ENCODE measurements at places on chromosomes 1 and 21.

DNA sequence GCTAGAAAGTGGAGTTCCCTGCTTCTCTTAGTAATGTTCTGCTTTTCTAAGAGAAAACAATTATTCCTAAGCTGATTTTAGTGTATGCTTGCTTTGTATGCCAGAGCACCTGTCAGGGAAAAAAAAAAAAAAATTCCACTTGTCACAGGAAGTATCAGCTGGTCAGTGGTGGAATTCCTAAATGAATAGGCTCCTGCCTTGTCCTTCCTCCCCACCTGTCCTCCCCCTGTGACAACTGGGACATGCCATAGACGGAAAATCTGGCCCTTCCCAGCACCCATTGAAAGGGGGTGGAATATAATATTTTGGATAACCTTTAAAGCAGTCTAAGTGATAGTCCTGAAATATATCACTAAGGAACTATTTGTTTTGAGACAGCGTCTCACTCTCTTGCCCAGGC lies 10.8 kb downstream of the FNDC5 start:
- no peak for DNase-seq

GRCh38 chr1:29033829-29034466 lies 89.8 kb downstream of the TMEM200B start:
- DNase-seq, result peak; percentile 64

GRCh38 chr1:41328001-41328615 lies 33.1 kb upstream of the FOXO6 start:
- no peak for DNase-seq

GRCh38 chr1:228358039-228358763 lies 48.4 kb downstream of the TRIM11 start:
- peak; percentile 43 for DNase-seq

DNA sequence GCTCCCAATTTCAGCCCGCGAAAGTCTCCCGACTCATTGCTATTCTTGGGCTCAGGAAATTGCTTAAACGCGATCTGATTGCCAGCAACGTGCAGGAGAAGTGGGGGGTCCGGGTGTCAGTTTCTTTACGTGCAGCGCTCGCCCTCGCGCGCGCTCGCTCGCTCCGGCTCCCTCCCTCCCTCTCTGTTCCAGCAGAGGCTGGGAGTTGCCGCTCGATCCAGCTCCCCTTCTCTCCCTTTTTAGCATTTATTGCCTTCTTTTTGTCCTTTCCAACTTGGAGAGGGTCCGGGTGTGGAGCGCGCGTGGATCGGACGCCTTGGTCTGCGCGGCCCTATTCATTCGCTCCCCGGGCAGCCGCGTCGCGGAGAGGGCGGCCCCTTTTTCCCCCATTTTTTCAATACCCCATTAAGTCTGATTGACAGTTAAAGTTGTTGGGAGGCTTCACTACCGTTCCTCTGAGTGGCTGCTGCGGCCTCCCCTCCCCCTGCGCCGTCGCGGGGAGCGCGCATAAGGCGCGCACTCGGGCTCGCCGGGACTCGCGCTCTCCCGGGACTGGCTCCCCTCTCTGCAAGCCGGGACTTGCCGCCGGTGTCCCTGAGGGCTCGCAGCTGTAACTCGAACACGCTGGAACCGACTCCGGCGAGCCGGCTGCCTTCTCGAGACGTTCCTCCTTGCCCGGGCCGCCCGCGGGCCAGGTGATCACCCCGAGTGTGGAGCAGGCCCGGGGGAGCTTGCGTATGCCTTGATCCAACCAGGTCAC lies at the start of gene DHRS3:
Gene DHRS3 (minus strand): TSS at position 310 of the 760 bp plus-strand sequence. CDS start 862 bp downstream, outside the sequence.
- peak; percentile 85 for DNase-seq

- no peak for DNase-seq
These were observed 3.1 kb downstream of the PRXL2B start for GRCh38 chr1:2589431-2590232.

DNA sequence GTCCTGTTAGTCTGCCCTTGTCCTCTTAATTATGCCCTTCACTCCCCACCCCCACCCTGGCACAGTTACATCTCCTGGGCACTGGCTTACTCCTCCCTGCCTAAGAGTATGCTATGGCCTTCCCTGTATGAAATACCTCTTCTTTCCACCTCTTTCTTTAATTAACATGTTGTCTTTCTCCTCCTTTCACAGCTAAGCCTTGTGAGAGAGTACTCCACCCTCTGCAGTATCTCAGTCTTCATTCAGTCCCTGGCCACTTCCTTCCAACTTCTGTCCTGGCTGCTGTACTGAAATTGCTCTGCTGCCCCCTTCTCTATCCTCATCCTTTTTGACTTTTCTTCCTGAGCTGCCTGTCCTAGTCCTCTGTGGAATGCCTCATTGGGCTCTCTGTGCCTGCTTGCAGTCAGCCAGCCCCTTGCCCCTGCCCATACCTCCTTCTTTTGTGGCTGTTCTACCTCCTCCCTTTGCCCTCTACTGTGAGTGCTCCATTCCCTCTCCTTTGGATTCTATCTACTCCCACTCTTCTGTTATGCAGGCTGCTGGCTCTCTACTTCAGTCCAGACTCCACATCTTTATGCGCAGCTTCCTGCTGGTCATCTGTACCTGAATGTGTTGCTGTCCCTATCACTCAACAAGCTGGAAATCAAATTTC lies 8.3 kb downstream of the NOS1AP start:
- DNase-seq, result no peak

- peak; percentile 36 for DNase-seq
These were observed 30.8 kb upstream of the CPLANE2 start for GRCh38 chr1:16267690-16268180.

- DNase-seq, result no peak
These were observed 141.8 kb upstream of the ADAMTS5 start for GRCh38 chr21:27108701-27109100.

- no peak for DNase-seq
These were observed 1806.8 kb downstream of the BRINP3 start for GRCh38 chr1:188670837-188671236.

- DNase-seq, result no peak
These were observed 13.7 kb downstream of the MEGF6 start for GRCh38 chr1:3597599-3597964.

- no peak for DNase-seq
These were observed 306.0 kb downstream of the ASTN1 start for GRCh38 chr1:176858433-176858916.

GRCh38 chr1:234065794-234066447 lies 161.4 kb downstream of the SLC35F3 start:
- peak; percentile 62 for DNase-seq

DNA sequence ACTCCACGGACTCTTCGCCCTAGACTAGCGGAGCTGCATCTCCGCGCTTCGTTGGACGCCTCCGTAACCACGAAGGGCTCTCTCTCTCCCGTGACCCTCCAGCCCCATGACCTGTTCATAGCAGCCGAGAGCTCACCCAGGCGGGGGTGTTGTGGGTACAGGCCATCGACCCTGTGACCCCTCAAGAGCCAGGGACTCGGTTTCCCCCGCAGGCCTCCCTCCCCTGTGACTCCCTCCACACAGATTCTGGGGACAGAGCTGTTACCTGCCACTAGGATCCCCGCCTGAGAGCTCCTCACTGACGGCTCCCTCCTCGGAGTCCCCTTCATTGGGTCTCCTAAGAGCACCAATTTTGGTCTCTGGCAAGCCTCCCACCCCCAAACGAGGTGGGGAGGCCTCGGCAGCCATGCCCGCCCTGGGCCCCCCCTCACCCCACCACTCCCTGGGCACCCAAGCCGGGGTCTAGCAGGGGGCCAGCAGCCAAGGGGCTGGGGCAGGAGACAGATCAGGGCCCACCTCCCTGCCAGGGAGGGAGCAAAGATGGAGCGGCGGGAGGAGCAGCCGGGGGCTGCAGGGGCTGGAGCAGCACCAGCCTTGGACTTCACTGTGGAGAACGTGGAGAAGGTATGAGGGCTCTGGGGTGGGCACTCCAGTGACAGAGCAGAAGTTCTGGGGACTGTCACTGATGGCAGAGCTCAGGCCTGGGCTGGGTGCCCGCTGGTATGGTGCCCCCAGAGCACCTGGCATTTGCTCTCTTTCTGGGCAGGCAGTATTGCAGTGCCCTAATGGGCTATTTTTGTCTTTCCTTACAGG lies 517 bp downstream of the IPO13 start:
- DNase-seq, result no peak

DNA sequence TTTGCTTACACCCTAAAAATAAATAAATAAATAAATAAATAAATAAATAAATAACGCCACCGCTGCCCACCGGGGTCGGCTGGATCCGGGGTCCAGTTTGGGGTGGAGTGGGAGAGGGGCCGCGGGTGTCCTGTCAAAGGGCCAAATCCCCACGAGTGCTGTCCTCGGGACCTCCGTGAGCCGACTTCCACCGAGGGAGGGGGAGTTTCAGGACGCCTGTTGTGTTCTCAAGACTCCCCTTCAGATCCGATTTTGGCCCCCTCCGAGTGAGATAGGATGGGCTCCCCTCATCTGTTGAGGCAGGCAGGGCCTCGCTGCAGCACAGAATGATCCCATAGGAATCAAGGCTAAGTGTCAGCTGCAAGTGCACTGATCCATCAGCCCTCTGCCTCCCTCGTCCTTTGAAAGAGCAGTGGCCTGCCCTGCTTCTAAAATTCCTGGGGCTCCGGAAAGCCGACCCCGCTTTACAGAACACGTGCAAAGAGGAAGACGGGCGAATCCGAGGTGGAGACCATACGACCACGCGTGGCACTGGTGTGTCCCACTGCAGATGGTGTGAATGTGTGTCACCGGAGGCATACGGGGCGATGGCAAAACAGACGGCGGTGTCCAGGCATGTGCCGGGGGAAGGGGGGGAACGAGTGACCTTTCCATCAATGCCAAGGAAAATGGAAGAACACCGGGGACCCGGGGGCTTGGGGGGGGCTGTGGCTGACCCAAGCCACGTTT lies 3880.5 kb downstream of the SRGAP2C start:
- DNase-seq, result no peak

GRCh38 chr21:32413697-32414578 lies 1.4 kb downstream of the EVA1C start:
- peak; percentile 57 for DNase-seq

DNA sequence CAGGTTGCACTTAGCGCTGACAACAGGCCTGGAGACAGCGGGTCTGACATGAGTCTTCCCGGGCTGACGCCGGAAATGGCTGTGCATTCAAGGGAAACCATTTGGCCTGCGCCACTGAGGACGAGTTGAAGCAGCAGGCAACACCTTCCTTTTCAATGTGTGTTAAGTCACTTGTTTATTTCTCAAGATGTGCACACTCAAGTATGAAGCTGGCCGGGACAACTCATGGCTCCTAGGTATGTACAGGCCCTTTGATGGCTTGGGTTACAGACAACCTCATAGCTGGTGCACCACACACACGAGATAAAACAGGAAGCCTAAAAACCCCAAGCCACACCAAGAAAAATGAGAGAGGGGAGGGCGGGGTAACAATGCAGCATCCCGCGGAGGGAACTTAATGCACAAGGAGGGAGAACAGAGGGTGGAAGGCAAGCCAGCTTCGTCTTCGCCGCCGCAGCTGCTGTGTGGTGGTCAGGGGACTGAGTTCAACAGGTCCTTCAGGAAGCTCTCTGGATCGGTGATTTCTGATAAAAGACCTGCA lies 118.0 kb upstream of the IFFO2 start:
- no peak for DNase-seq

DNA sequence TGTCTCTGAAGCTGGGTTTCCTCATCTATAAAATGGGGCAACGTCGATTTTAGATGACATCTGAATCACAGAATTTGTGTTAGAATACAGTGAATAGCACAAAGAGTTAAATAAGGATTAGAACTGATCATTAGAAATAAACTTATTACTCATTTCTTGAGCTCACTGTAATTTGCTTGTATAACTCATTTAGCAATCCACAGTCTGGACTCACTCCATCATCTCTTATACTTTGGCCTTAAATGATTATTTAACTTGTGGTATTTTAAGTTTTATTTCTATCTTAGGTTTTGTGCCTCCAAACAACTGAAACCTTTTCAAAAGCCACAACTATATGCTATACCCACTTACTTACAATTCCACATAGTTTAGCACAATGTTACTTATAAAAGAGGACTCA lies 128.0 kb downstream of the CDC42BPA start:
- DNase-seq, result peak; percentile 5

- no peak for DNase-seq
These were observed 27.1 kb downstream of the GBP2 start for GRCh38 chr1:89098857-89099256.

GRCh38 chr1:147541672-147542568 lies 619 bp downstream of the BCL9 start:
- DNase-seq, result peak; percentile 55

GRCh38 chr1:193417945-193418744 lies 231.7 kb upstream of the B3GALT2 start:
- DNase-seq, result peak; percentile 51

DNA sequence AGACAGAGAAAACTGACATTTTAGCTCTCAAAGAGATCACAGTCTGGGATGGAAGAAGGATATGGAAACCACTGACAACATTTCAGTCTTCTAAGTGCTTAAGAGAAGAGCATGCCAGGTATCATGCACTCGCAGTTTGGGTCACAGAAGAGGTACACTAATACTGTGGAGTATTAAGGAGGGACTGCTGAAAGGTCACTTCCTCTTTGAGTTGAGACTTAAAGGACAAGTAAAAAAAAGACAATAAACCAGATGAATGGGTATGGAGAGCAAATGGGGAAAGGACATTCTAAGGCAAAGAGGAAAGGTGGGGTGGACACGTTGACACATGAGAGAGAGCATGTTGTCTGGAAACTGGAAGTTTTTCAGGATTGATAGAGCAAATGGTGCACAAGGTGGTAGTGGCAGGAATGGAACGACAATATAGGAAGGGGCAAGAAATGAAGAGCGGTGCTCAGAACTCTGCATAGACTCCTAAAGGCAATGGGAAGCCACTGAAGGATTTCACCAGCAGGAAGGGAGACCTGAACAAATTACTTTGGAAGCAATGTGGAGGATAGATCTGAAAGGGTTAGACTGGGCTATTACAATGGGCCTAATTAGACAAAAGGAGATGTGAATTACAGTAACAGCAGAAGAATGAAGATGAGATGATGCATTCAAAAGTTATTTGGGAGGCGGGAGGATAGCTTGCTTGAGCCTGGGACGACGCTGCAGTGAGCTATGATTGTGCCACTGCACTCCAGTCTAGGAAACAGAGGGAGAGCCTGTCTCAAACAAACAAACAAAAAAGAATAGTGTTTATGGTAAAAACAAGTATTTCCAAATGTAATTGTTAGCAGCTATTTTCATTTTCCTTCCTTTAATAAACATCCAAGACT lies 11.1 kb downstream of the DIPK1A start:
- DNase-seq, result peak; percentile 92

GRCh38 chr21:43282358-43283120 lies 113.7 kb downstream of the CRYAA start:
- DNase-seq, result no peak

DNA sequence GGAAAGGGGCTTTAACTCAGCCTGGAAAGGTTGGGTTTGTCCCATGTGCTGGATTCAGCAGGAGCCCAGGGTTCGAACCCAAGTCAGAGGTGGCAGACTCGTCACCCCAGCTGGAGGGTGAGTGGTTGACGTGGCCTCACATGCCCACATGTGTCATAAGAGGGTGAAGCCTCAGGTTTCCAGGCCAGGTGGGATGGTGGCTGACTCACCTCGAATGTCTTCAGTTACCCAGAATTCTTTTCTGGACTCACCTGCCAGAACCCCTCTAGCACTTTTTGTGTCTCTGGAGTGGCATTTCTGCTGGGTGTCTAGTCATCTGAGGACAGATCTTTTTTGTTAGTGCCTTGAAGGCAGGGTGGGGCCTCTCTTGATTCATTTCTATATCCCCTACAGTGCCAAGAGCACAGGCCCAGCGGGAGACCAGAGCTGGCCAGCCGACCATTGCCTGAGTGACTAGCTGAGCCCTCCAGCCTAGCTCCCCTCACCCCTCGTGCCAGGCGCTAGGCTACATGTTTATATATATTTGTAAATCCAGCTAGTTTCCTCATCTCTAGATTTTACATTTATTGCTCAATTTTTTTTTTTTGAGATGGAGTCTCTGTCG lies 28.1 kb downstream of the IL6R start:
- DNase-seq, result no peak

GRCh38 chr1:183723571-183723970 lies 70.5 kb upstream of the APOBEC4 start:
- no peak for DNase-seq
